ENCODE measurements at places on chromosomes 7 and 10.

DNA sequence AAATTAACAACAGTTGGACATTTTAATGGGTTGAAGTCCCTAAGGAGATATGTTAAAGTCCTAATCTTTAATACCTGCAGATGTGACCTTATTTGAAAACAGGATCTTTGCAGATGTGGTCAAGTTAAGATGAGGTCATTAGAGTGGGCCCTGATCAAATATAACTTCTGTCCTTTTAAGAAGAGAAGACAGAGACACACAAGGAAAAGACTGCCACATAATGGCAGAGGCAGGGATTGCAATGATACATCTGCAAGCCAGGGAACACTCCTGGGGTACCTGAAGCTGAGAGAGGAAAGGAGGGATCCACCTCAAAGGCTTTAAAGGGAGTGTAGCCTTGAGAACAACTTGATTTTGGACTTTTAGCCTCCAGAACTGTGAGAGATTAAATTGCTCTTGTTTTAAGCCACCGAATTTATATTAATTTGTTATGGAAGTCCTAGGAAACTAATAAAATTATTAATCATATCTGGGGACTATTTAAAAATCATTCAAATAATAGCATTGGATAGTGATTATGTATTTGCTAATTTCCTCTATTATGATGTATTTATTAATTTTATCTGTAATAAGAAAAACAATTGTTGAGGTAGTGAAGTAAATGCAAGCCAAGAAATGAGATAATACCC is 700.0 kb upstream of the PCDH15 start:
- DNase-seq: no peak

DNA sequence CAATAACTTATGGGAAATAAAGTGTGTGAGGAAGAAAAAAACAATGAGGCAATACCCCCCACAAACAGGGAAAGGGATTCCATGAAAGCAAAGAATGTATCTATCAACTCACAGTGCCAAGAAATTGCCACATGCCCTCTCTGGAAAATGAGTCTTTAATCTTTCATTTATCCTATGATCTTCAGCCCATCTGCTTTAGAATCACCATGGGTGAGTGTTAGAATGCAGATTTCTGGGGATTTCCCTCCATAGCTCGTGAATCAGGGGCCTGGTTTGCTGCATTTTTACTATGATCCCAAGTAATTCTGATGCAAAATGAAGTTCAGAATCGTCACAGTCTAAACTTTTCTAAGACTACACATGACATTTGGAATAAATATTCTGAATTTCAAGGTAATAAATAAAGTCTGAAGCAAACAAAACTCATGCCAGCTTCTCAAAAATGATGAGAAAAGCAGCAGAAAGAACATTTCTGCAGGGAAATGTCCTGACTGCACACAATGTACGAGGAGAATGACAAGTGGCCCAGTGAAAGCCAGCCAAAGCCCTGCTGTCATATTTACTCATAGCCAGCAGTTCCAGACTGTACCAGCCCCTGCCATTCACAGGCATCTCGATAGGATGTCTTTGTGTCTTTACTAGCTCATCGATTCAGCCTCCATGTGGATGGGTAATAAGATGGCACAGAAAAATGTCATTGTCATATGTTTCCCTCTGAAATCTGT is 167.1 kb downstream of the ELMO1 start:
- DNase-seq: no peak

DNA sequence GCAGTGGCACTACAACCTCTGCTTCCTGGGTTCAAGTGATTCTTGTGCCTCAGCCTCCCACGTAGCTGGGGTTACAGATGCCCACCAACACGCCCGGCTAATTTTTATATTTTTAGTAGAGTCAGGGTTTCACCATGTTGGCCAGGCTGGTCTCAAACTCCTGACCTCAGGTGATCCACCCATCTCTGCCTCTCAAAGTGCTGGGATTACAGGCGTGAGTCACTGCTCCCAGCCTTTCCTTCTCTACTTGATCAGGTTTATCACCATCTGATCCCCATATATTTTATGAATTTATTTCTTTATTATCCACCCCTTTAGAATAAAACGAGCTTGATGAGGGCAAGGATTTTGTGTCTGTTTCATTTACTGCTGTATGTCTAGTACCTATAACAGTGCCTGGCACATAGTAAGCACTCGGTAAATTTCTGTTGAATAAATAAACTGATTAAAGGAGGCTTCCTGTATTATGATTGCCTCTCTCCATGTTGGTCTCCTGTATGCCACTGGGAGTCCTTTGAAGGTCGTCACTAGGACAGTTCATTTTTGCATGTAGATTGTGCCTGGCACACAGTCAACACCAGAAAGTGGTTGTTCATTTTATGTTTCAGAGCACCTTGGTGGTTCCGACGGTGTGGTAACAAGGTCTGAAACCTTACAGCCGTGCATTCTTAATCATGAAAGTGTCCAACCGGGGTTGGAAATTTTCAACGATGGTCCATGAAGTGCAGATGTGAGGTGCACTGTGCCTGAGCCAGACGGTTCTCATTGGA is 9.6 kb upstream of the EIF3A start:
- no peak for DNase-seq

DNA sequence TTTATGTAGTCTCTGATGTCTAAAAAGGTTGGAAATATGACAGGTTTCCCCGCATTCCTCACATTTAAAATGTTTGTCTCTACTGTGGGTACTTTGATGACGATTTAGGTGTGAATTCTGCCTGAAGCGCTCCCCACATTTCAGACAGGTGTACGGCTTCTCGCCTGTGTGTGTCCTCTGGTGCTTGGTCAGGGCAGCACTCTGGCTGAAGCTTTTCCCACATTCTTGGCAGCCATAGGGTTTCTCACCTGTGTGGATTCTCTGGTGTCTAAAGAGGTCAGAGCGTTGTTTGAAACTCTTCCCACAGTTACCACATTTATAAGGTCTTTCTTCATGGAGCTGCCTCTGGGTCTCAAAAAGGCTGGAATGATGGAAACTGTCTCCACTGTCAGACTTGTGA is 6.3 kb downstream of the ZNF394 start:
- no peak for DNase-seq

- no peak for DNase-seq
Observed at GRCh38 chr10:102109166-102110116, 10.7 kb downstream of the LDB1 start.

GRCh38 chr10:50885097-50885859 is at the start of gene A1CF:
A1CF (minus strand) TSS chr10:50885627; CDS start chr10:50859940, 25,687 bp downstream.
- no peak for DNase-seq

DNA sequence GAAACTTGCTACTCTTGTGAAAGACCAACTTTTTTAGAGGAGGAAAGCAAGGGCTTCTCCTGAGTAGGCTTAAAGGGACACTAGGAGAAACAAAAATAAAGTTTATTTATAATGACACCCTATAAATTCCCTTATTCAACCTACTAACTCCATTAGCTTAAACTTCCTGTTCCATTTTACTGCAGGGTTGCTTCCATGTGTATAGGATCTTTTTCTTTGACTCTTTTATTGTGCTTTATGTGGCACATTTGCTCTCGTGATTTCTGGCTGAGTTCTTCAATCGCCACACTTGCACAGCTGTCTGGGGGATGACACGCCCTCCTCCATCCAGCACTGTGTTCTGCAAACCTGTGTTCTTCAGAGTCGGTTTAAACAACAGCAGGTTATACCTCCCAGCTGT is 225.7 kb upstream of the NPVF start:
- no peak for DNase-seq

- no peak for DNase-seq
Observed at GRCh38 chr7:84783141-84783778, 403.6 kb downstream of the SEMA3D start.

- DNase-seq: no peak
Observed at GRCh38 chr7:135204876-135205275, 6.5 kb downstream of the WDR91 start.

GRCh38 chr7:139771001-139771956 is 6.5 kb downstream of the HIPK2 start:
- peak; percentile 54 for DNase-seq

- DNase-seq: no peak
Observed at GRCh38 chr10:43596546-43596945, 9.7 kb upstream of the ZNF485 start.

- no peak for DNase-seq
Observed at GRCh38 chr10:43980313-43980712, 331.6 kb upstream of the ZNF32 start.

GRCh38 chr10:132643709-132644526 is 106.3 kb downstream of the INPP5A start:
- DNase-seq: no peak

DNA sequence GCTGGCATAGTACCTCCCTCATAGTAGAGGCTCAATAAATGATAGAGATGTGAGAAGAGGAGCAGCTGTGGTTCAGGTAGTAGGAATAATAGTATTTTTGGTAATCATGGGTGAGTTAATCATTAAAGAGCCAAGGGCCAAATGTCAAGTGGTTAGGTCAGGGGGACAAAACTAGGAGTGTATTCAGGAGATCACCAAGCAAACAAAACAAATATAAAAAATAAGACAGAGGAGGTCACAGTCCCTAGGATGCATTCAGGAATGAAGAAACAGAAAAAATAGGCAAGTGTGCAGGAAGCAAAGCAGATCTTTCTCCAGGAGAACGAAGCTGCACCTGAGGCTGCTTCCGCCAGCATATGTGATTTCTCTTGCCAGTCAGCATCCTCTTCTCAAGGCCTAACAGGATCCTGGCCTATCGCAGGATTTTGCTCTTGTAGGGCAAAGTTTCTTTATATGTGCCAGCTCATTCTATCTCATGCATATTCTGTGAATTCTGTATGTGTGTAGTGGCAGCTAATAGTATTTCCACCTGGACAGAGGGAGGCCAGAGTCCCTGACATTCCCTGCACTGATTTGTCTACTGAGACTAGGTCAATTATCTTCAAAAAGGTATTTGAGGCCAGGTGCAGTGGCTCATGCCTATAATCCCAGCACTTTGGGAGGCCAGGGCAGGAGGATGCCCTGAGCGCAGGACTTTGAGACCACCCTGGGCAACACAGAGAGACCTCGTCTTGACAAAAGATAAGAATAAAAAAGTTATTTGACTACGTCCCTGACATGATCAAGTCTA is 82.7 kb downstream of the AKR1D1 start:
- no peak for DNase-seq

GRCh38 chr10:71156436-71156835 is 55.9 kb upstream of the UNC5B start:
- no peak for DNase-seq

- DNase-seq: no peak
Observed at GRCh38 chr7:92725161-92725925, 111.0 kb downstream of the CDK6 start.

DNA sequence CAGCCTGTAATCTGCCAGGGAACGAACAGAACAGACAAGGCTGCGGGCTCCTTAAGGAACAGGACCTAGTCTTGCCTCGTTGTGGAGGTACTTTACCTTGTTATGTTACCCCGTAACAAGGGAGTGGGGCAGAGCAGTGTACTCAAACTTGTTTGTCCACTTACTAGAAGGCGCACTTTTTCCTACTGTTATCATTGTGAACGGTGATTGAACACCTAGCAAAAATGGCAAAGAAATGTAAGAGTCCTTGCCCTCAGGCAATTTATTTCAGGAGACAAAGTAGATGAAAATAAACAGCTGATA is 620 bp upstream of the IMPDH1 start:
- no peak for DNase-seq

DNA sequence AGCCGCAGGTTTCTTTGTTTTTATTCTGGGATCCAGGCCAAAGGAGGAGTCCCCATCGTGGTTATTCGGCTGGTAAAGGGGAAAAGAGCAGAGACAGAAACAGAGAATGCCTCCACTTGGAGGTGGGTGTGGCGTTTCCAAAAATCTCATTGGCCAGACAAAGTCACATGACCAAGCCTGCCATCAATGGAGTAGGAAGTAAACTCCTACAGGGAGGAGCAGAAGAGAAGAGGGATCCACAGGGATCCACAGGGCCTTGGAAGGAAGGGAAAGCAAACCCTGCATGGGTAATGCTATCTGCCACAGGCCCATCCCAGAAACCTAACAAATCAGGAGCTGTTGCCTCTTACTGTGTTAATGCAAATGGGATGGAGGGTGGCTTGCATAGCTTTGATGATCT is 425.7 kb upstream of the GALNT17 start:
- DNase-seq: no peak

DNA sequence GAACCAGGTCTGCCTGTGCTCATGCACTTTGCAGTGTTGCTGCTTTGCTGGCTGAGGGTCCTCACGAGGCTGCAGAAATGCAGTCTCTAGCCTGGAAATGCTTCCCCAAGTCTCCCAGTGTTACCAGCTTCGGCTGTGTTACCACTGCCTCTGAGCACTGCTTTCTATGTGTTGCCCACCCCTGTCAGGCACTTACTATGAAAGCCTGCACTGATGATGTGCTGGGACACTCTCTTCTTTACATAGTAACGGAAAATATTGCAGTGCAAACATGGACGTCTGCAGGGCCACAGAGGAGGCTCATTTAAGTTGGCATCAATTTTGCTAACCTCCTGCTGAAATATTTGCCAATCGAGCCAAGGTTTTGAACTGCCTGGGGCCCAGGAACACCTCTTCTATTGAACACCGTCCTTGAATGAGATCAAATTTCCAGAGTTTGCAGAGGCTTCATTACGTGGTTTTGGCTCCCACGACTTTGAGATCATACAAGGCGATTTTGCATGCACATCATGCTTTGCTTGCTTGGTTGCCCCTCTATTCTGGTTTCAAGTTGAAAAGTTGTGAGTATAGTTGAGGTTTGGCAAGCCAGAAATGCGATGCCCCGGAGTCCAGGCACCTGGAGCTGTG is 404.7 kb upstream of the PODXL start:
- no peak for DNase-seq

GRCh38 chr7:142801601-142802295 is 31.0 kb downstream of the PRSS2 start:
- no peak for DNase-seq

- DNase-seq: no peak
Observed at GRCh38 chr7:19619122-19619521, 89.7 kb downstream of the POLR1F start.
